ENCODE measurements at places on chromosomes 13 and 19.

- no peak for DNase-seq
These were observed 4.5 kb downstream of the ADGRE1 start for GRCh38 chr19:6891761-6892385.

GRCh38 chr13:93476175-93476574 lies 249.6 kb downstream of the GPC6 start:
- DNase-seq = no peak

DNA sequence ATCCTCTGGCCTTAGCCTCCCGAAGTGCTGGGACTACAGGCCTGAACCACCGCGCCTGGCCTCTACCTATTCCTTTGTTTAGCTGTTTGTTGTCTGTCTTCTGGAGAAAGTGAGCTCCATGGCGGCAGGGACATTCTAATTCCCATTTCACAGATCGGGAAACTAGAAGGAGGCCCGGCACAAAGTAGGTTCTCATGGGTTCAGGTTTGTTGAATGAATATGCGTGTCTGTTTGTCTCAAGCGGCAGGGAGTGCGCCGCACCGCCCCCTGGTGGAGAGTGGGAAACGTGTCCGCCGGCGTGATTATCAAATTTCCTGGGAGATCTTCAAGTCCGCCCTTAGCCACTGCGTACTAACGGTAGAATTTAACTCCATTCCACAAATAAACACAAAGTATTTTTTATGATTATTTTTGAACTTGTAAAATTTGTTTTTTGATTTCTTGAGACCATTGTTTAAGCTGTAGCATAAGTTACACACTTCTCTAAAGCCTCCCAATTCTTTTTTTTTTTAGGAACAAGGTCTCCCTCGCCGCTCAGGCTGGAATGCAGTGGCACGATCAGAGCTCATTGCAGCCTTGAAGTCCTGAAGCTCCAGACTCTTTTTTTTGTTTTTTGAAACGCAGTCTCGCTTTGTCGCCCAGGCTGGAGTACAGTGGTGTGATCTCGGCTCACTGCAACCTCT lies 8.9 kb upstream of the CCDC9 start:
- DNase-seq = no peak

DNA sequence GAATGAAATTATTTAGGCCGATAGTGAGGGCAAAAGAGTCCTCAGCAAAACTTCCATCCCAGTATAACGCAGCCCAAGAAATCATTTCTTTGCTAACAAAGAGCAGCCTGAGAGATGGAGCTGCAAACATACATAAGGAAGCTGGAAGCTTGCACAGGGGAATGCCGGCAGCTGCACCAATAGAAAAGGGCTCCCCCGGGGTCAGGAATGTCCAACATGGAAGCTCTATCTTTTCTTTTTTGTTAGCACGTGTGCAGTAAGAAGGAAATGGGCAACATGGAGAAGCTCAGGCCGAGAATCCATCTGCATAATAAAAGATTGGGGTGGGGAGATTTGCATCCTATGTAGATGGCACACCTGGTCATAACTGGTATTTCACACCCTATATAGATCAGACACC lies 1363.5 kb upstream of the PCDH20 start:
- no peak for DNase-seq

GRCh38 chr19:5340637-5341447 lies at the start of gene PTPRS:
PTPRS (minus strand) TSS chr19:5340812; CDS start chr19:5286140, 54,672 bp downstream.
- no peak for DNase-seq

DNA sequence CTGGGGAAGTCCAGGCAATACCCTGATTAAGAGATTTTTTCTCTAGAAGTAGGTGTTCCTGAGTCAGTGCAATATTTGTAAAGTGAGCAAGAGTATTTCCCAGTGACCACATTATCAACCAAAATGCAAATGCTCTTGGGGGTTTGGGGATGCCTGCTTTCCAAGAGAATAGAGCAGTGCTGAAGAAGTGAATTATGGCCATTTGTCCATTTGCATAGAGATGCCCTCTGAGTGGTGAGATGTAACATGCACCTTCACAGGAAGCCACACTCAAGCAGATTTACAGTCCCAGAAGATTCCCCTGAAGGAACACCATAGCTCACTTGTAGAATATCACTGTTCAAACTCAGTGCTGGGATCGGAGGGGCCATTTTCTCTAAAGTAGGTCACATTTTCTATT lies 71.8 kb downstream of the TNFSF11 start:
- no peak for DNase-seq

DNA sequence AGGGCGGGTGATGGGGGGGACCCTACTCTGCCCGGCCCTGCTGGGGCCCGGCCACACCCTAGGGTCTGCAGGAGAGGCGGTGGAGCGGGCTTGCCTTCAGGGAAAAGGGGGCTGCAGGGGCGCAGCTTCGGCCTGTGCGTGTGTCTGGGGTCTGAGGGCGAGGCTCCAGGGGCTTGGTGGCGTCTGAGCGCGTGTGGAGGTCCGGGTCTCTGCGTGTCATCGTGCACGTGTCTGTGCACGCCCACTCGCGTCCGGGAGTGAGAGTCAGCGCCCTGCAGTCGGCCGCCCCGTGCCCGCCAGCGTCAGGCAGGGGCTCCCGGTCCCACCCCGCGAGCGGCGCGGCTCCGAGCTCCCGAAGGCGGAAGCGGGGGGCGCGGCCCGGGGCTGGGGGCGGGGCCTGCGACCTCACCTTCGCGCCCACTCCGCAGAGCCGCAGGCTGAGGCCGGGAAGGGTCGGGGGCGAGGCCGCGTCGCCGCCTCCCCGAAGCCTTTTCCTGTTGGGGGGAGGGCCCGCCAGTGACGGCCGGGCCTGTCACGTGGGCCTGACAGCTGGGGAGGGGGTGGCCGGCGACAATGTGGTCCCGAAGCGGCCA lies at the start of gene ARHGAP45:
Gene ARHGAP45, plus strand, starts transcription at position 420 of the 593 bp plus-strand sequence. CDS start 239 bp downstream, outside the sequence.
- no peak for DNase-seq

DNA sequence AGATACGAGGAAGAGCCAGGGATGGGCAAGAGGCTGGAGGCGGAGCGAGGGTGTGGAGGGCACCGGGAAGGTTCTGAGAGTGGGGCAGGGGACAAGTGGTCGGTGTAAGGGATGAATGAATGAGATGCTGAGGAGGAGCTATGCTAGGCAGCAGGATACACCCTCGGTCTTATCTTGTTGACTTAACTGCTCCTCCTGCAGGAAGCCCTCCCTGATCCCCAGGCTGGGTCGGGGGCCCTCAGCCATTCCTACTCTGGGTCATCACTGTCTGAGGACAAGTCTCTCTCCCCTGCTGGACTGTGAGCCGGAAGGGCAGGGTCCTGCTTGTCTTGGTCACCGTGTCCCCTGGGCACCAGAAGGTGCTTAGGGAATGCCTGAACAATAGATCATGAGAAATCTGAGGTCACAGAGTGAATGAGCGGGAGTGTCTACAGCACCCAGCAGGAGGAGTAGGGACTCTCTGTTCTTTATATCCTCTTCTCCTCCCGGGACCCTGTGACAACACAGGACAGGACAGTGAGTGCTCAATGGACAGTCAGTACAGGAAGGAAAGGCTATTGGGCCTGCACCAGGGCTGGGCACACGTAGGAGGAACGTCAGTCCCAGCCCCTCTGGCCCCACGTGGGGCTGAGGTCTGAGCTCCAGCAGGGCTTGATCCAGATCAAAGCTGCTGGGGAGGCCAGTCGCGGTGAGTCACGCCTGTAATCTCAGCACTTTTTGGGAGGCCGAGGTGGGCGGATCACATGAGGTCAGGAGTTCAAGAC lies 6.5 kb downstream of the NKPD1 start:
- DNase-seq = no peak

DNA sequence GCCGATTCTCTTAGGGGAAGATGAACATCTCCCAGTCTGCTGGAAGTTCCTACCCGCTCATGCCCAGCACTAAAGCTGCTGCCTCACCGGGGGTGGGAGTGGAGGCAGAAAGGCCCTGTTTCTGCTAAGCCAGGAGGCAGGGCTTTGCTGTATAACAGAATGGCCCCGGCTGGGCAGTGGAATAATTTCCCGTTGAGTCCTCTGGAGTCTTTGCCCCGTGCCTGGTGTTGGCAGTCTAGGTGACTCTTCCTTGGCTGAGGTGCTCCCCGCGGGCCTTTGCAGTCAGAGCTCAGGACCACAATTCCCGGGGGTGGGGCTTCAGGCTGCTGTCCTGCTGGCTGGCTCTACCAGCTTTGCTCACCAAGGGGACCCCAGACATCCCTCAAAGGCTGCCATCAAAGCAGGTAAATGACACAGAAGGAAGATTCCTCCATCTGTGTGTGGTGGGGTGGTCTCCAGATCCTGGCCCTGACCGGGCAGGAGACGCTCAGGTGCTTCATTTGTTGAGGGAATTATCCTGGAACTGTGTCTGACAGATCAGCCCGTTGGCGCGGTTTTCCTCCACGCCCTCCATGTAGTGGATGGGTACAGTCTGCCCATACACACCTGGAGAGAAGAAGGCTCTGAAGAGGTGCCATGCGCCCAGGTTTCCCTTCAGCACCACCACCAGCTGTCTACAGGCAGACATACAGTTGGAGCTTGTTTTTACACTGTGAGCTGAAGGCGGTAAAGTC lies 209.9 kb downstream of the TEX29 start:
- no peak for DNase-seq

- DNase-seq = no peak
These were observed 28.5 kb downstream of the TRPM4 start for GRCh38 chr19:49186108-49186507.

DNA sequence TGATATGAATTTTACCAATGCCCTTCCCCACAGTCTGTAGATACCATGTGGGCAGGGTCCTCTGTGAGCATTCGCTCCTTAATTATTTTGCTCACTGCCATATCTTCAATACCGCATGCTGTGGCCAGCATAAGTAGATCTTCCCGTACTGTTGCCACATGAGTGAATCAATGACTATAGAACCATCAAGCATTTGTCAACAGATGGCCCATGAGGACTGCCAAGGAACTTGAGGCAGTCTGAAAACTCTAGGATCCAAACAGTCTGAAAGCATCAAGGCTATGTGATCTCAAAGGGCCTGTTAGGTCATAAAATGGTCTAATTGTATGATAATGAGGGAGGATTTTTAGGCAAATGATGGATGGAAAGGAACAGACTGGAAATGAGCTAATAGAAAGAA lies 27.4 kb upstream of the GPR12 start:
- no peak for DNase-seq

DNA sequence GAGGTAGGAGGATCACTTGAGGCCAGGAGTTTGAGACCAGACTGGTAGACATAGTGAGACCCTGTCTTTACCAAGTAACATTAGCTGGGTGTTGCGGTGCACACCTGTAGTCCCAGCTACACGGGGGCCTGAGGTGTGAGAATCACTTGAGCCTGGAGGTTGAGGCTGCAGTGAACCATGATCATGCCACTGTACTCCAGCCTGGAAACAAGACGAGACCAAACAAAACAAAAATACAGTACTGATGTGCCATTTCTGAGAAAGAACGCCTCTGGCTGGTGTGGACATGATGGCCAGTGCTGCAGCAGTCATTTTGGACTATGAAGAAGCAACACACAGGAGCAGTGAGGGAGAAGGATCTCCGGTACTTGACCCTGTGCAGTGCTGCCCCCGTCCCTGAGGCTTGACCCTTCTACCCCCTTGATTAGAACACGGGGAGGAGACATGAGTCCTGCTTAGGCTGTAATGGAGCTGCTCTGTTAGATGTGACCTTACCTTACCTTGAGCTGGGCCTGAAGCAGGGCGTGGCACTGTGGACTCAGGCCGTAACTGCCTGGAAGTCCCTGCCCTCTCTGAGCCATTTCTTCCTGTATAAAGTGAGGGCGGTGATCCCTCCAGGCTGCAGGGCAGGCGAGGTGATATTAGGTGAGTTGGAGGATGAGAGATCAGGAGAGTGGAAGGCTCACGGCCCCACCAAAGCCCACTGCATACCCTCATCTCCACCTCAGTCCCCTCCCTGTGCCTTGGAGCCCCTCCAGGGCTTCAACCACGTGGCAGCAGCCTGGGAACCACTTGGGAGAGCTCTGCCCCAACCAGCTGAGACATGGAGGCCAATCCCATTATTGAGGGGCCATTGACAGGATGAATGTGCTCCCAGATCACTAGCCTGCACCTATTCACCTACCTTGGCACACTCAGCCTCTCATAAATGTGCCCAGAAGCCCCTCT lies 5.9 kb downstream of the RPL18A start:
- no peak for DNase-seq

GRCh38 chr19:3565139-3565538 lies 7.6 kb upstream of the HMG20B start:
- DNase-seq = no peak

DNA sequence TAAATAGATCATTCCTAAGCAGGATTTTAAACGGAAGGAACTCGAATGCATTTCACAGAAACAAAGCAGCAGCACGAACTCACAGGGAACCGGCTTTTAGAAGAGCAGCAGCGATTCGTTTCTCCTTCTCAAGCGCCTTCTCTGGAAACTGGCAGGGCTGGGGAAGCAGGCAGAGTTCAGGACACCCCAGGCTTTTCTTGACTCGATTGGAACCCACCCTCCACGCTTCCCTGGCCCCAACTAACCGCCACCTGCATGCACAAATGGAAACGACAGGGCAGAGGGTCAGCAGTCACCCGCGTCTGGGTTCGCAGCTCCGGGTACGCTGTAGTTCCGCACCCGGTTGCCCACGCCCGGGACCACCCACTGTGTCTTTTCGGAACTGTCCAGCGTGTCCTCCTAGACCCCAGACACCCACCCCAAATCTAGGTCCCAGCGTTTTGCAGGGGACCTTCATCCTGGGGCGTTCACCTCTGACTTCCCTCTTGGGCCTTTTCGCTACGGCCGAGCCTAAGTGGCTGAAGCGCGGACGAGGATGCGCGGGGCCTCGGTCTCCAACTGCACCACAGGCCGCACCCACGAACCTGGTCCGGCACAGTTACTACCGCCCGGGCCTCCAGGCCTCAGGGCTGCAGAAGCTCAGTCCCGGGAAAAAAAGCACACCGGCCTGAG lies 500 bp downstream of the ZFP30 start:
- DNase-seq = no peak

DNA sequence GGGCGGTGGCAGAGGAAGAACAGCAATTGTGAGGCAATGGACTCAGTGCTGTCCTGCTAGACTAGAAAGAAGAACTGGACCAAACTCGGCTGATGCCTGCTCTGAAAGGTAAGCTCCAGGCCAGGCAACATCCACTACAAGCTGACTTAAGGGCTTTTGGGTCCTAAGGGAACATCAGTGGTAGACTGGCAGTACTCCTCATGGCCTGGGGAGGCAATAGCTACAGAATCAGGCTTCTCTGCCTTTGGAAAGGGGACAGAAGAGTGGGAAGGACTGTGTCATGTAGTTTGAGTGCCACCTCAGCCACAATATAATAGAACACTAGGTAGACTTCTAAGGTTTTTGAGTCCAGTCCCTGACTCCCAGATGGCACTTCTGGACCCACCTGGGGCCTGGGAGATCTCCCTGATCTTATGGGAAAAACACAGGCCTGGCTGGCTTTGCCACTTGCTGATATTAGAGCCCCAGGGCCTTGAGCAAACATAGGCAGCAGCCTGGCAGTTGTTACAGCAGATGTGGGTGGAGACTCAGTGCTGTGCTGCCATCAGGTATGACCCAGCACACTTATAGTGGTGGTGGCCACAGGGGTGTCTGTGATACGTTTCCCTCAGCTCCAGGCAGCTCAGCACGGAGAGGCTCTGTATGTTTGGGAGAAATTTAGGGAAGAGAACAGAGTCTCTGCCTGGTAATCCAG lies 9.2 kb upstream of the CLC start:
- DNase-seq = no peak

All from RWPE2 (cell line).